ENCODE measurements at places on chromosomes 1 and 21. TPM values are rescaled to one million over a fixed set of nuclear protein-coding genes. Genes with fewer than 3 reads are reported as not detected.

Gene HMCN1
- total RNA-seq, result 26.0 TPM

Gene GPR153
- 15.6 TPM for total RNA-seq

GRCh38 chr1:173392895-173393658 is 84.1 kb upstream of the PRDX6 start:
- no peak overlapping the region for H3K27ac ChIP-seq
- no peak for DNase-seq
- no peaks in the 10 kb centered on the region for H3K4me1 ChIP-seq
- no peak overlapping the region for H3K4me3 ChIP-seq

- no peak overlapping the region for H3K27ac ChIP-seq
- no peaks in the 10 kb centered on the region for H3K4me1 ChIP-seq
- no peak overlapping the region for H3K4me3 ChIP-seq
- H3K27me3 ChIP-seq, result no peaks in the 10 kb centered on the region
- no peaks in the 10 kb centered on the region for H3K36me3 ChIP-seq
- no peak for DNase-seq
Observed at GRCh38 chr1:112298558-112298957, 97.5 kb upstream of the CTTNBP2NL start.

All from upper lobe of left lung (tissue), 6 donors.